ENCODE measurements at places on chromosomes 16 and 17.

DNA sequence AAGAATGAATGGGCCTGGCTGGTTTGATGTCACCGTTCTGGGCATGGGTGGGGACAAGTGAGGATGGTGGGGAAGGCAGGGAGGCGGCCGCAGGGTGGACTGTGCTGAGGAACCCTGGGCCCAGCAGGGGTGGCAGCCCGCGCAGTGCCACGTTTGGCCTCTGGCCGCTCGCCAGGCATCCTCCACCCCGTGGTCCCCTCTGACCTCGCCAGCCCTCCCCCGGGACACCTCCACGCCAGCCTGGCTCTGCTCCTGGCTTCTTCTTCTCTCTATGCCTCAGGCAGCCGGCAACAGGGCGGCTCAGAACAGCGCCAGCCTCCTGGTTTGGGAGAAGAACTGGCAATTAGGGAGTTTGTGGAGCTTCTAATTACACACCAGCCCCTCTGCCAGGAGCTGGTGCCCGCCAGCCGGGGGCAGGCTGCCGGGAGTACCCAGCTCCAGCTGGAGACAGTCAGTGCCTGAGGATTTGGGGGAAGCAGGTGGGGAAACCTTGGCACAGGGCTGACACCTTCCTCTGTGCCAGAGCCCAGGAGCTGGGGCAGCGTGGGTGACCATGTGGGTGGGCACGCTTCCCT is 6.5 kb upstream of the SERPINF1 start:
- DNase-seq = no peak

DNA sequence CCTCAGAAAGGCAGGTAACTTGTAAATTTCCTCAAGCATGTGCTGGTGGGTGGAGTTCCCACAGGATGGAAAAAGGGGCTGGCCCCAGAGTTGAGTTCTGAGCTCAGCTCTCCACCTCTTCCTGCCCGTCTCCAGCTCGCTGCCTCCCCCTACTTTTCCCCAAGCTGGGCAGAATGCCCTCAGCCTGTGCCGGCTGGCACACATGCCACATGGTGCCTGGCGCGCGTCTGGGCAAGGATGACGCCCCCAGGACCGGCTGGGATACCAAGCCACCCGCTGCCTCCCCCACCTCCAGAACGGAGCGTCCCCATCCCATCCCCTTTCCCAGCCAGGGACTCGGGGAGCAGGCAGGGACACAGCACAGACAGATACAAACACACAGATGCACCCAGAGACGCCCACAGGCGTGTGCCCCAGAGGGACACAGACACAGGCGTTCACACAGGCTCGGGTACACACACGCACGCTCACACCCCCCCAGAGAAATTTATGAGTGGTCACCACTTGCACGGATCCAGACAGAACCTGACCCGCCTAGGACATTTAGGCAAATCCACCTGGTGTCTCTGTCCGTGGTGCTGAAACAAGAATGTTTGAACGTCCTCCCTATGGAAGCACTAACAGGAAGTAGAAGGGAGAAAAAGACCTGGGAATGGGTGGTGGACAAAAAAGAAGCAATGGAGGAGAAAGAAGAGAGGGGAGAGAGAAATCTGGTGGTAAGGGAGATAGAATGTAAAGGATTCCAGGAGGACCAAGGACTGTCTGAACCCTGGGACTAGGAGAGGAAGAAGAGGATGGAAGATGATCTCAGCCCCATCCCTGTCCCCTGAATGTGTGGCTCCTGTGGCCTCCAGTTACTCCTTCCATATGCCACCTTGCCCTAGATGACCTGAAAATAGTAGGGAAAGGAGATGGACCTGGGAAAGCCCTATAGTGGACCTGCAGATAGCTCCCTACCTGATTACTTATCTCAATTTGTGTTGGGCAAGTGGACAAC is 15.5 kb downstream of the NEUROD2 start:
- DNase-seq = no peak

DNA sequence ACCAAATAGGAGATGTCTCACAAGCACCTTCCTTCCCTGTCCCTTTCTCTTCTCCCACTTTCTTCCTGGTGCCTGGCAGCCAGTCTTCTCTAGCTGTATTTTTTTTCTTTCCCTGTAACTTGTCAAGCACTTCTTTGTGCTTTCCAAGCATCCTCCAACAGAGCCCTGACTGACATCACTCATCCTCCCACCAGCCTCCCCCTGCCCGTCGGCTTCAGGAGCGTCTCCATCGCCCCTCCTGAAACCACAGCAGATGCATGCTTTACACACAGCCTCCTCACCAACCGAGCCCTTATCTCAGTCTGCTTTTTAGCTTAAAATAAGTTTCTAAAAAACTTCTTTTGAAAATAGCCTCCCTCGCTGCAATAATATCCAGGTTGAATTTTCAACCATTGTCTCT is 268.7 kb upstream of the CDH5 start:
- DNase-seq = no peak

- DNase-seq = no peak
These were observed 23.4 kb downstream of the WWOX start for GRCh38 chr16:78122774-78123315.

DNA sequence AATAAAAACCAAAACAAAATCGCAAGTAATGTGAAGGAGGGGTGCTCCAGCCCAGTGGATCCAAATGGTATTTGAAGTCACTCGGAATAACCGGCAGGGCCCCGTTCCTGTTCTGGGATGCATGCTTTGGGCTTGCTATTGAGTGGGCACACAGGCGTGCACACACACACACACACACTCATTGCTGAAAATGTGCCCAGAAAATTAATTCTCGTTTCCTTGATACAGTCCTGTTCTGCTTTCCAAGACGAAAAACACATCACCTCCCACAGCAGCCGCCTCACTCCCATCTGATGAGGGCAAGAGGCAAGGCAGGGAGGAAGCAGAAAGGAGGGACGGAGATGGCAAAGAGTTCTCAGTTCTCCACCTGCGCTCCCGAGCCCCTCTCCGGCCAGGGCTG is 62.2 kb upstream of the SDK2 start:
- no peak for DNase-seq

- no peak for DNase-seq
These were observed 26.1 kb upstream of the JPT2 start for GRCh38 chr16:1651974-1652312.

DNA sequence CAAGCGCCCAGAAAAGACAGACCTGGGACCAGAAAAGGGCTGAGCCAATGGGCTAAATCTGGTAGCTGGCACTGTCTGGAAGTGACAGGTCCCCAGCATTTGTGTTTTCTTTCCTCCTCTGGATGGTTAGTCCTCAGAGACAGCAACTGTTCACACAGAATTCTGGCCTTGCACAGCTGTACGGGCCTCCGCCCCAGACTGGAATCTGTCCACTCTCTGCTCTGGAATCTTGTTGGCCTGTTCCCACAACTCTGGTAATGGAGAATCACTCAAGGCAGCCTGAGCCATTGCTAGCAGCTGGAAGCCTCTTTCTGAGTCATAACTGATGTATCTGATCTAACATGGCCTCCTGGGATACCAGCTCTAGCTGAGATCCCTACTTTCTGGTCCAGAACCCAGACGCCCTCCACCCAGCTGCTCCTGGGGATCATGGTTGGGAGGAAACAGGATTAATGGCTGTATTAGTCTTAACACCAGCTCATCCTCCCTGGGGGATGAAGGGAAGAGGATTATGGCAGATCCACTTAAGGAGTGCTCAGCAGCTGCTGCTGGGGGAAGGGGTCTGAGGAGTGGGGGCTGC is 9.1 kb downstream of the ZNF668 start:
- no peak for DNase-seq

- no peak for DNase-seq
These were observed 15.7 kb downstream of the FBF1 start for GRCh38 chr17:75925103-75925502.

GRCh38 chr16:2082171-2082982 is 34.6 kb downstream of the TSC2 start:
- no peak for DNase-seq

DNA sequence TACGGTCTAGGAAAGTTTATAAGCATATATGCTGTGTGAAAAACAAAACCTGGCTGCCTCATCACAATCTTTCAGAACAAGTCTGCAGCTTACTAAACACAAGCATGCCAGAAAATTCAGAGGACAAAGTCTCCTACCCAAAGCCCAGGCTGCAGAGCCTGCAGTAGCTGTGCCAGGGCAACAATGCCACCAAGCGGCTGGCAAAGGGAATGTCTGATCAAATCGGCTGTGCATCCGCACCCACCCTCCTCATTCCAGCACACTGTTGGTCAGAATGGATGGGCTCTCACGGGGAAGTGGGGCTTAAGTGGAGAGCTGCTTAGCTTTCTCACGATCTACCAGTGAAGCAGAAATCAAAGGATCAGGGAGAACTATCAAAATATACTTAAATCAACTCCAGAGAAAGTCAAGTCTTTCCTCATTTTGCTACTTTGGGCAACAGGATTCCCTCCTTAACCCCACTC is 73.5 kb downstream of the CYTH1 start:
- DNase-seq = peak; percentile 65

DNA sequence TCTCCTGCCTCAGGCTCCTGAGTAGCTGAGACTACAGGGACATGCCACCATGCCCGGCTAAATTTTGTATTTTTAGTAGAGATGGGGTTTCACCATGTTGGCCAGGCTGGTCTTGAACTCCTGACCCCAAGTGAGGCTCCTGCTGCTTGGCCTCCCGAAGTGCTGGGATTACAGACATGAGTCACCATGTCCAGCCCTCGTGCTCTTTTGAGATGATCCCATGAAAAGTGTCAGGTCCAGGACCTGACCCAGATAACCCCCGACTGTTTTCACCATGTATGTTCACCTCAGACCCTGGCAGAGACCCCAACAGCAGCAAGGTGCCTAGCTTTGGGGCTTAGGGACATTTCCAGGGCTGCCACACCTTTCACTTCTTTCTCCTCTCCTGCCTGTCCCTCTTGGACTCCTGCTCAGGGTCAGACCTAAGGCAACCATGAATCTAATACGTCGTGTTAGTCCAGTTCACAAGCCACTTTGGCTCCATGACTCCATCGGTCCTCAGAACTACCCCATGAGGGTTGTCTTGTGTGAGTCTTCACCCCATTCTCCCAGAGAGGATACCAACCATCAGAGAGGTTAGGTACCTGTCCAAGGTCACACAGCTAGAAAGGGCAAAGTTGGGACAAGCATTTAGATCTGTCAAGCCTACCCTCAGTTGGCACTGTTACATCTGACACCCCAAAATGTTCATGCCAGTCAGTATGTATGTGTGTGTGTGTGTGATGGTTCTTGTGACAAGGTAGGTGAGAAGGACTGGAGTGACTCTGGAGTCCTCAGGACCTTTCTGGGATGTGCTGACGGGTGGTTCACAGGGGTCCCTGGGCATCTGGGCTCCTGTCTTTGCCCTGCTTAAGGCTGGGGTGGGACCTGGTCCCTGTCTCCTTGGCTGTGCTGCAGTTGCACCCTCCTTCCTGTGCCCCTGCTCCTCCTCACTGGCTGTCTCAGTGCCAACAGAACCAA is 23.1 kb upstream of the MAP3K14 start:
- DNase-seq = no peak

- DNase-seq = no peak
These were observed 23.7 kb upstream of the GSG1L start for GRCh38 chr16:28087140-28087660.

DNA sequence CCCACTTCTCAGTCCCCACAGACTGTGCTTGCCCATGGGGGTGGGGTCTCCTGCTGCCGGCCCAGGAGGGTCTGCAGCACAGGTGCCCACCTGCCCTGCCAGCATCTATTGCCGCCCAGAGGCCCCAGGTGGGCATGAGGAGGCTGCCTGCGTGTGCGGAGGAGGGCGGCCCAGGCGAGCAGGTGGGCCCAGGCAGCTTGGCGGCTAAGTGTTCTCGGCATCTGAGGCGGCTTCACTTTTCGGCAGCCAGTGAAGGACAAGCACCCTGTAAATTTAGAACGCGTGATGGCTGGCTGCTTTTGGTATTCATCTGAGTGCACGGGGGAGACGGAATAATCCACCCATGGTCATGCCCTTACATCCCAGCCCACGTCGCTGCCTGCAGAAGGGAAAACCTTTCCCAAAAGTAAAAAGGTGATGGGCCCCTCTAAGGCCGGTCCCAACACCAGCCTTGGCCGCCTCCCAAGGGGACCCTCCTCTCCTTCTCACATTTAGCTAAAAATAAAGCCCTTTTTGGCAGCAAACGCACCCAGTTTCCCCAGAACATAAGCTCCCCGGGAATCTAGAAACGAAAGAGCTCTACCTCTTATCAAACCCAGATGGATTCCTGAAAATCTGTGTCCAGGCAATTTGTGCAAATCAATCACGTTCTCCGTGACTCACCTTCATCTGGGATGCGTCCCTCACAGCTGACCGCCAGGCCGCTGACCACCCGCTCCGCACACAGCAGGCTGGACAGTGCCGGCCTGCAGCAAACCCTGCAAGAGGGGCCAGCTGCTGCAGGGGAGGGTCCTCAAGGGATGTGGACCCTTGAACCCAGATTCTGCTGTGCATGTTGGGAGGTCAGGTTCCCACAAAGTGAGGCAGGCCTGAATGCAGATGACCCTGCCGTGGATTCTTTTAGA is 79.4 kb downstream of the RBFOX3 start:
- no peak for DNase-seq

GRCh38 chr17:77834170-77835115 is 124.1 kb upstream of the TNRC6C start:
- DNase-seq = peak; percentile 79

GRCh38 chr17:29165800-29166506 is 14.2 kb downstream of the MYO18A start:
- DNase-seq = no peak

DNA sequence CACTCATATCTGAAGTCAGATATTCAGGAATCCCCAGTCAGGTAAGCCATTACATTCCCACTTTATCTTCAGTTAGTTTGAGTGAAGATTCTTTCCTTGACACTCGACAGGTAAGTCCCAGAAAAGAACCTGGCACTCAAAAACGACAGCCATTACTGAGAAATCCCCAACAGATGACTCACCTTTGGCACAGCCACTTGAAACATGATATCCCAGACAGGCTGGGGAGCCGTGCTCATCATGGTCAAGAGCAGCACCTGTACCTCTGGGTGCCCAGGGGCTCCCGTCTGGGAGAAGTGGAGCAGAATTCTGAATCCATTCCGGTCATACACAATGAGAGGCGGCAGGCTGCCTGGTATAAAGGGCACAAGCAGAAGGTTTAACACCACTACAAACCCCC is 16.8 kb upstream of the COG7 start:
- no peak for DNase-seq

GRCh38 chr16:65213866-65214595 is 92.2 kb upstream of the CDH11 start:
- no peak for DNase-seq

All from activated CD4-positive, alpha-beta T cell treated with anti-CD3 and anti-CD28 coated beads, Interleukin-2, amount 50 U/mL, for 48 hours (primary cell).